Astrocyte (in vitro differentiated cells and primary cell): ENCODE measurements at places on chromosomes 5 and 9.

- DNase-seq: peak; percentile 52
Observed at GRCh38 chr9:111622626-111623025, 8.5 kb upstream of the DNAJC25 start.

- DNase-seq: peak; percentile 72
Observed at GRCh38 chr9:113602126-113603047, 138.9 kb downstream of the RGS3 start.

- peak; percentile 63 for DNase-seq
Observed at GRCh38 chr9:109013679-109014607, 644 bp upstream of the CTNNAL1 start.

- peak; percentile 72 for DNase-seq
Observed at GRCh38 chr5:132962429-132963021, 909 bp downstream of the AFF4 start.

DNA sequence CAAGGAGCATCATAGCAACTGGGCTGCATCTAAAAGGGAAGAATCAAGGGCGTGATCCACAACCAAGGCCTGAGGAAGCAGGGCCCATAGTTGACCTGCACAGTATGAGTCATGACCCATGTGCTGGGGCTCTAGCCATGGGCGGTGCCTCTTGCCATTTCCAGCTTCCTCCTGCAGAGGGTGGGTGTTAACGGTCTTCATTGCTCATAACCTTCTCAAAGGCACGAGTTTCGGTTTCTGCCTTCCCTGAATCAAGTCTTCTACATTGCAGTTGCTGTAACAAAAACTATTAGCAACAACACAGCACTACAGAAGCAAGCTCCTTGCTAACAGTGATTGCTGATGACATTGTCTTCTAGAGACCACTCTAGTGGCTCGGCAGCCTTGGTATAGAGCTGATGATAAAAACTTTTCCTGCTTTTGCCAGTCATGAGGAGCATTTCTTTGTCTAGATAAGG is 66.9 kb downstream of the CTSL start:
- DNase-seq: peak; percentile 65

DNA sequence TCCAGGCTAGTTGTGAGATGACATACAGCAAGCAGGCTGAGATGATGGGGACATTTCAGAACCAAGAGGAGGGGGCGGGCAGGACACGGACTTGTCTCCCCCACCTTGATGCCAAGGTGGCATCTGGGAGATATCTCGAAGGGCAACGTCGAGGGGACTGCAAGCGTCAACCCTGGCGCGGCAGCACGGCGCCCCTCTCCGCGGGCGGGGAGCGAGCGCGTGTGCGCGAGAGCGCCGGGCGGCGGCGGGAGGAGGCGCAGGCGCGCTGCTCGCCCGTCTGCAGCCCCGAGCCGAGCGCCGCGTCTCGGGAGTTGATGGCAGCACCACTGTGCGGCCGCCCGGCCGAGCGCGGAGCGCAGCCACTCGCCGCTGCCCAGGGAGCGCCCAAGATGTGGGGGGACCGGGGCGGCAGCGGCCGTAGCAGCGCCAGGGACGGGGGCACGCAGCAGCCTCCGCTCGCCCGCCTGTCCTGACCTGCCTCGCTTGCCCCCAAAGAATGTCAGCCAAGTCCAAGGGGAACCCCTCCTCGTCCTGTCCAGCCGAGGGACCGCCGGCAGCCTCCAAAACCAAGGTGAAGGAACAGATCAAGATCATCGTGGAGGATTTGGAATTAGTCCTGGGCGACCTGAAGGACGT is at the start of gene PRR16:
TSS of gene PRR16 (plus strand) at position 310 of the 636 bp plus-strand sequence.
- peak; percentile 52 for DNase-seq

GRCh38 chr5:134149571-134150303 is 27.0 kb downstream of the SKP1 start:
- DNase-seq: peak; percentile 12

- DNase-seq: no peak
Observed at GRCh38 chr9:124742940-124743339, 28.2 kb downstream of the NR6A1 start.

DNA sequence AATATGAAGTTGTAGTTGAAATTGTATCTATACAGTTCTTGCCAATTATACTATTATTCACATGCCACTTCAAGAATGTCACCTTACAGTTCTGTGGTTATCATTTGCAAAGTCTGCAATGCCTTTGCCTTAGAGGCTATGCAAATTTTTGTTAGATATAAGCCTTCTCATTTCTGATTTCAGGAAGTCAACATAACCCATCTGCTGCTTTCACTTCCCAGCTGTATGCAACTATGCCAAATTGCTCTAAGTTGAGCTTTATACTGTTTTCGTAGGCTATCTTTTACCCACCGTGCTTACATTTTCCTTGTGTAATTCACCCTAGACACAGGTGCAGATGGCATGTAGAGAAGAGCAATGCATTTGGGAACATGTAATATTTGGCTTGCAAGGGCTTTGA is 1083.0 kb downstream of the CDH9 start:
- no peak for DNase-seq

- DNase-seq: no peak
Observed at GRCh38 chr5:63097286-63097685, 518.7 kb downstream of the LRRC70 start.

DNA sequence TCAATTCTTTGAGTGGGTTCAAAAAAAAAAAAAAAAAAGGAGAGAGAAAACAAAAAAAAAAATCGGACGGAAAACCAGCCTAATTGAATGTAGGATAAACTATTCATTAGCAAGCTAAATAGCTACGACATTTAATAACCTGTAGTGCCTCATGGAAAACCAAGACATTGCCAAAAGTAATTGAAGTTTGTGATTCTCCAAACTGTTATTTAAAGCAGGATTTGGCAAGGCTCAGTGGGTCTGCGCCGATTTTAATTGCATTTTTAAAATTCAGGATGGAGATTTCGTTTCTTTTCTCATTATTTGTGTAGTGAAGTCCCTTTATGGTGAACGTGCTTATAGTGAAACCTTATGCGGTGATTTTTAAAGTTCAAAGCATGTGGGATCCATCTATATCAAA is 127.2 kb upstream of the NFIB start:
- DNase-seq: no peak

DNA sequence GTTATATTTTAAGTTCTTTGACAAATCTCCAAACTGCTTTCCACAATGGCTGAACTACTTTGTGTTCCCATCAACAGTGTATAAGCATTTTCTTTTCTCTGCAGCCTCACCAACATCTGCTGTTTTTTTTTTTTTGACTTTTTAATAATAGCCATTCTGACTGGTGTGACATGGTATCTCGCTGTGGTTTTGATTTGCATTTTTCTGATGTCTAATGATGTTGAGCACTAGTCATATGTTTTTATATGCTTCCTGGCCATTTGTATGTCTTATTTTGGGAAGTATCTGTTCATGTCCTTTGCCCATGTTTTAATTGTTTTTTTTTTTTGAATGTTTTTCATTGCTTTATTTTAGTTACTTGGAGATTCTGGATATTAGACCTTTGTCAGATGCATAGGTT is 196.6 kb downstream of the PLK2 start:
- peak; percentile 51 for DNase-seq

GRCh38 chr9:68932458-68932857 is 81.5 kb downstream of the PRKACG start:
- DNase-seq: no peak

DNA sequence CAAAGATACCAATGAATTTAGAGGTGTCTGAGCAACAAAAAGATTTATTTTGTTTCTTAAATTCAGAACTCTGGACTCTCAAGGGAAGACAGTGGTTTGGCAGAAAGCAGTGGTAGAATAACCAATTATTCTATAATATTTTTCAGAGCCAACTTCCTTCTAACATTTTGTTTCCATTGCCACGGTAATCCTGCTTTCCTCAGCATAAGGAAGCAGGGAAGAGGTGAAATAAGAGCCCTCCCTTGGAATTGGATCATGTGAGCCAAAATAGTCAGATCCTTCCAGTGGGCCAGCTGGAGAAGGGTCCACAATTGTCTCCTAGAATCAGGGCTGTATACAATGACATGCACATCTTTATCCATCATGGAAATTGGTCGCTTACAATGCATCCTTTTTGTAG is 130.0 kb upstream of the MAP1B start:
- DNase-seq: no peak

GRCh38 chr9:83505282-83505681 is 32.9 kb downstream of the FRMD3 start:
- DNase-seq: no peak

DNA sequence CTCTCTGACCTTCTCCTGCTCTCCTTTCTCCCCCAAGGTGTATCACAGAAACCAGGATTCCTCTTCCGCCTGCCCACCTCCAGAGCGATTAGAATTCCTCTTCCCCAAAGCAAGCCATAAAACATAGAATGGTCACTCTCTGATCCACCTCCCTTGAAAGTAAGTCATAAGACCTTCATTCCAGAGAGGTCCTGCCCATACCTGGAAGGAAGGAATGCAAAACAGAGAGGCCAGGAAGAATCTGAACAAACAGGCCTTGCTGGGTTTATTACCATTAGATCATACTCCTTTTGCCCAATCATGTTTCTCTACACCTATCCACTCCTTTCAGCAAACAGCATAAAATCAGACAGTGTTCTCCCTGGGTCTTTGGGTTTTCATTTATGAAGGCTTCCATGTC is 21.0 kb downstream of the CDKL3 start:
- no peak for DNase-seq

DNA sequence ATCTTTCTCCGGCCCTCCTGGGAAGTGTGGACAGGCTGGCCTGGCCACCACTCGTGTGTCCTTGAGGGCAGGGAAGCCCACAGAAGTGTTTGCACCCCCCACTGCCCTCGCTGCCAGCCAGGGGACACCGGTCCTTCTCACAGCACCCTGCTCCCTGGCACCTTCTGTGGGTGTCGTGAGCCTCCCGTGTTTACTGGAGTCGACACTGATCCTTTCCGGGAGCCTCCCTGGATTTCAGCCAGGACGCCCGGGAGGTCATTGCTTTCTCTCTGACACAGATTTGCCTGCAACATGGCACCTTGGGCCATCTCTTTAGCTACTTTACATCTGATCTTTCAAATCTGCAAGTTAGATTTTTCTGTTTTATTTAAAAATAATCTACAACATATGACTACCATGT is 120.4 kb upstream of the CACNA1B start:
- DNase-seq: no peak

GRCh38 chr5:67870662-67871061 is 344.9 kb upstream of the PIK3R1 start:
- DNase-seq: no peak

DNA sequence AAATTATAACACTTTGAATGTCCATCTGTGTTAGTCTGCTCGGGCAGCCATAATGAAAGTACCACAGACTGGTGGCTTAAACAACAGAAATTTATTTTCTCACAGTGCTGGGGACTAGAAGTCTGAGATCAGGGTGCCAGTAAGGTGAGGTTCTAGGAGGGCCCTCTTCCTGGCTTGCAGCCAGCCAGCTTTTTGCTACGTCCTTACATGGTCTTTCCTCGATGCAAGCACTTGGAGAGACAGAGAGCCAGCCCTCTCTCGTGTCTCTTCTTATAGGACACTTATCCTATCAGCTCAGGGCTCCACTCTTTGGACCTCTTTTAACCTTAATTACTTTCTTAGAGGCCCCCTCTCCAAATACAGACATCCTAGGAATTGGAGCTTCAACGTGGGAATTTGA is 351.8 kb downstream of the SPOCK1 start:
- no peak for DNase-seq

- no peak for DNase-seq
Observed at GRCh38 chr9:74517188-74517587, 20.1 kb downstream of the RORB start.

GRCh38 chr5:147055089-147055826 is 176.7 kb upstream of the PPP2R2B start:
- DNase-seq: no peak

DNA sequence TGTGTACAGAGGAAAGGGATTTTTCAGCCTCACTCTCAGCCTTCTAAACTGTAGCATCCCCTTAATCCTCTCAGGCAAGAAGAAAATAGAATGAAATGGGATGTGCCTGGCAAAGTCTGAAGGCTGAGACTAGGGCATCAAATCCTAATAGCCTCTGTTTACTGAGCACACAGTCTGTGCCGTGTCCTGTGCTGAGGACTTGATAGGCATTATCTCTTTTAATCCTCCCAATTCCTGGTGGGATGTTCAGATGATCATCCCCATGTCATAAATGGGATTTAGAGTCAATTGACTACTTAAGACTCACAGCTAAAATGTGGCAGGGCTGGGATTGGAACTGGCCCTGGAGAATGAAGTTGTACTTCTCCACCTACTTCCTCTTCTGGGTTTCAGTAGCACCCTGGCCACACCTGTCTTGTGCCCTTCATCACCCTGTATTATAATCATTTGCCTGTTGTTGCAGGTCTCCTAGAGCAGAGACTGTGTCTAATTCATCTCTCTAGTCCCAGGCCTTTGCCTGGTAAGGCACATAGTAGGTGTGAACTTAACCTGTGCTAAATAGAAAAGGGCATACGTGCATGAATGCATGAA is 81.0 kb downstream of the WWC1 start:
- no peak for DNase-seq

GRCh38 chr5:98773464-98774191 is at the start of gene RGMB:
Gene RGMB, plus strand, starts transcription at chr5:98773663. Its CDS starts 408 bp downstream, at chr5:98774071.
- peak; percentile 99 for DNase-seq

- DNase-seq: no peak
Observed at GRCh38 chr5:95241161-95241560, 43.7 kb downstream of the MCTP1 start.

DNA sequence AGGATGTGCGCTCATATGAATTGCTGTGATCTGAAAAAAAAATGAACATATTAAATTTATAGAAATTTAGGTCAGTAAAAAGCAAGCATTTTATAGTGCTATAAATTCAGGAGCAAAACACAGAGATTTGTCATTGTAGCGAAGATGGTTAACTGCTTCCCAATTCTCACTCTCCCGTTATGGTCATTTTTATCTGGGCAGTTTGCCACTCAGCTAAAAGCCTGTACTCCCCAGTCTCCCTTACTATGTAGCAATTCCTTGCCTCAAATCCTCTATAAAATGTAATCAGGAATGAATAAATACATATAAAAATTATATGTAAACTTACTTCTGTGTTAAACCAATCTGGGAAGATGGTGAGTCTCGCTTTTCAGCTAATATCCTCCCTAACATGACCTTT is 471.5 kb downstream of the HINT1 start:
- DNase-seq: no peak

DNA sequence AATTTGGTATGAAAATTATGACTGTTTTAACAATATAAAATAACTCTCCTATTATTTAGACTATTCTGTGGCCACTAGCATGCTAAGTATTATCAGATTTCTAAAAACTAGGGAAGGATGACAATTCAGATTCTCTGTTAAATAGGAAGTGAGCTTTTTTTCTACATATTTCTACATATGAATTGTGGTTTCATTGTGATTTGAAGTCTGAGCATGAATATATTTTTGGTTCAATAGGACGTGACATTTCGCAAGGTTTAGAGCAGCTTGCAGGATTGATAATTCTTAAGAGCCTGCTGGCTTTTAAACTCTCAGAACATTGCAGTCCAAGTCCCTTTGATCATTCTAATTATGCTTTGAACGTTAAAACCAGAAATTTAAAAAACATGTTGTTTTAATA is 82.9 kb downstream of the ADGRV1 start:
- no peak for DNase-seq

- peak; percentile 57 for DNase-seq
Observed at GRCh38 chr9:132283863-132284262, 70.9 kb downstream of the SETX start.
